Globus pallidus (tissue), 1 donor: ENCODE measurements at places on chromosomes 11 and 22.

- DNase-seq = no peak
These were observed 32.5 kb upstream of the FZD4 start for GRCh38 chr11:86987679-86988078.

GRCh38 chr11:1936781-1937615, 10.1 kb upstream of the MRPL23 start:
- DNase-seq = no peak

- DNase-seq = no peak
These were observed 5.8 kb downstream of the RPS19BP1 start for GRCh38 chr22:39526736-39527171.

DNA sequence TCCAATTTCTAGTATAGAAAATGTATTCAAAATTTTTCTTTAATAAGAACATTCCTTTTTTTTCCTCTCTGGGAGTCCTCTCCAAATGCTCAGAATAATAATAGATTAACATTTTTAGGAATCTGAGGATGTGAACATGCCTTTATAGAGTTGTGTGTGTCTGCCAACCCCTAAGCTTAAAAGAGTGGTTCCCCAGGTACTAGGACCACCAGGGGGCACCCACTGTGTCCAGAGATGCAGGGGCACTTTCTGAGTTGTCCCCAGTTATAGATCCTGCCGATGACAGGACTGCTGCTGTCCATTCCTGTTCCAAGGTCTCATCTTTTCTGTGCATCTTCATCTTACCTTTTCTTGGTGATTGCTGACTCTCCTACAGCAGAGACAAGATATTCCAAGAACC, 27.0 kb upstream of the MICAL2 start:
- no peak for DNase-seq

DNA sequence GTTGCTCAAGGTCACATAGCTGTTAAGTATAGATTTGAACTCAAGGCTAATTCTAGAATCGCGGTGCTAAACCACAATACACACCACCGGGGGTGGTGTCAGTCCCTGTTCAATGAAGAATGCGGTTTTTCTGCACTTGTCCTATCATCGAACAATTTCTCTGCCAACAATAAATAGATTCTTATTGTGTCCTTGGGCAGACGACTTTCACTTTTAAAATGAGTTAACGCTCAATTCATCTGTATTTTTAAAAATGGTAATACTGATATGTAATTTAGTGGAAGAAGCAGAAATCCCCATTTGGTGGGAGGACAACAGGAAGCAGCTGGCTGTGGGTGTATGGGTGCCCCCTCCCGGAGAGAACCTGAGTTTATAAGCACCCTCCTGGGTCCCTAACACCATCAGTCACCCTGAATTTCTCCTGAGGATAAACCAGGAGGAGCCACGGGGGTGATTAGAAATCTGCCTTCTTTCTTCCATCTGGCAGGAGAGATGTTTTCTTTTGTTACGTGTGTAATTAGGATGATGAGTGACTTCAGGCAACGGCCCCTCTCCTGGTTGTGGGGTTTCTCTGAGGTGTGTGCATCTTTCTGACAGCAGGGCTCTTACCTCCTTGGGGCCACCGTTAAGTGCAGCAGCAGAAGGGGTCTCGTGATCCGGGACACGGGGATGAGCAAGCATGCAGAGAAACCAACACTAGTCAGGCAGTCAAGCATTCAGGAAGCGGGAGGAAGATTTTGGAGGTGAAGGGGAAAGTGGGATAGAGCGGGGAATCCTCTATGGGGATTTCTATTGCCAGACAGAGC, 87.7 kb downstream of the GRAMD1B start:
- DNase-seq = no peak

DNA sequence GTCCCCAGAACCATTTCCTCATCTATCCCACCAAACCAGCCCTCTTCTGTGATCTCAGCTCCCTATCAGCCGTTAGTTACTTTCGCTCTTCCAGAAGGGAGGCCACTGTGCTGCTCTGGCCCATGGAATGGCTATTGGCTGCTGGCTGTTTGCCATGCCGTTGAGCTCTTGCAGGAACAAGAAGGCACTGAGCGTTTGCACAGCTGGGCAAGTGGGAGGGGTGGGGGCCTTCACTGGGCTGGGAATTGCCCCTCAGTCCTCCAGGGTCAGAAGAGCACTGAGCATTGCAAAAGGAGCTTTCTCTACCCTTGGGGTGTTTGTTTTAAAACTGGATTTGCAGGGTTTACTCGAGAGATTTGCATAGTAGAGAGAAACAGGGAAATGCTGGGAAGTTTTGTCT, 129.0 kb upstream of the PARVA start:
- DNase-seq = peak; percentile 79

DNA sequence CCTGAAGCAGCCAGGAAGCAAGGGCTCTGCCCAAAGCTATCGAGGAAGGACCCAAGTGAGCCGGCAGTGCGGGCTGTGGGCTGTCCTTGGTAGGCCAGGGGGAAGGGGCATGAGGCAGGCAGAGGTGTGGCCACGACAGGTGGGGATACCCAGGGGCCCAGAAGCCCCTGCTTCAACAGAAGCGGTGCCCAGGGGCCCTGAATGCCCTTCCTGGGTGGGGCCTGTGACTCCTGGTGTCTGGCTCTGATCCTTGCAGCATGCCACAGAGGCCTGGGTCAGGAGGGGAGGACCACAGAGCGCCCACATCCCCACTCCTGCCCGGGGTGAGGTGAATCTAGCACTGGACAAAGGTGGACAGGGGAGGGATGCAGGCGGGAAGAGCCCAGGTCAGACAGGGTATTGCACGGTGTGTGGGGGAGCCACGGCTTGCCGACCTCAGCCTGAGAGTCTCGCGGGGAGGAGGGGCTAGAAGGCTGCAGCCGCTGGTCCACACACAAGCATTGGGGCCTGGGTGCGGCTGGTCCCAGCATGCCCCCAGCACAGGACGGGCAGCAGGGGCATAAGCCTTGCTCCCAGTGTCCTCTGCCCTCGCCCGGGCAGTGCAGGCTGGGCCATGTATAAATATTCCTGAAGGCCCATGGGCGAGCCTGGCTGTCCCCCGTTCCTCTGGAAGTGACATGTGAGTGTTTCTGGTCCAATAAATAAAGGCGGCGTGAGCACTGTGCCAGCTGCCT, 19.0 kb downstream of the MAFF start:
- DNase-seq = no peak

GRCh38 chr11:34308913-34309585, 48.8 kb downstream of the ABTB2 start:
- DNase-seq = no peak

- no peak for DNase-seq
These were observed 1.8 kb upstream of the TPBGL start for GRCh38 chr11:75238595-75239440.

- DNase-seq = peak; percentile 76
These were observed at the start of gene TSPO for GRCh38 chr22:43151251-43152002. Gene TSPO, plus strand, starts transcription at chr22:43151559. Its CDS starts 7,680 bp downstream, at chr22:43159239.

- DNase-seq = no peak
These were observed 54.8 kb downstream of the LDLRAD3 start for GRCh38 chr11:35998634-35999033.

DNA sequence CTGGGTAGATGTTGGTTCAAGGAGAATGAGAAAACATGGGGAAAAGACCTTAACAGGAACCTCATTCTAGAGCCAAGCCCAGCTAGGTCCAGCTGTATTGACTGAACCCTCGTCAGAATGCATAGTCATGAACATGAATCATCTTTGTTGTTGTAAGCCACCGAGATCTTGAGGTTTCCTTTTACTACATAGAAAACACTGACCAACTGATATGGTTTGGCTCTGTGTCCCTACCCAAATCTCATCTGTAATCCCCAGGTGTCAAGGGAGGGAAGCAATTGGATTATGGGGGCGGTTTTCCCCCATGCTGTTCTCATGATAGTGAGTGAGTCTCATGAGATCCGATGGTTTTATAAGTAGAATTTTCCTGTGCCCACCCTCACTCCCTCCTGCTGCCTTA, 19.4 kb upstream of the PHOX2A start:
- no peak for DNase-seq

GRCh38 chr11:92495107-92495793, 270.6 kb downstream of the FAT3 start:
- DNase-seq = no peak

DNA sequence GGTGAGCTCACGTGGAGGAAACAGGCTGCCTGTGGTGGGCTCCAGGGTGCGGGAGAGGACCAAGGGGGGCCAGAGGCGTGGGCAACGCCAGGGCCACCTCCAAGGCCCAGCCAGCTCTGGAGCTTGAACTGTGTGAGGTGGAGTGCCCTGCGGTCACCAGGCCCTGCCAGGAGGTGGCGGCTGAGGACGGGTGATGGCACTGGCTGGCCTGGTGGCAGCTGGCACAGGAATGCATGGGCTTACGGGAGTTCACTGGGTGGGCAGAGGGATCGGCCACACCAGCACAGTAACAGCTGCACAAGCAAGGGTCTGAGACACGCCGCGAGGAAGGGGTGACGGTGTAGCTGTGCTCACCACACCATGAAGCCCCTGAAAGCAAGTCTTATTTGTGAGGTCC, 15.8 kb downstream of the TOLLIP start:
- no peak for DNase-seq

GRCh38 chr11:30504468-30504867, 81.7 kb downstream of the MPPED2 start:
- DNase-seq = no peak

DNA sequence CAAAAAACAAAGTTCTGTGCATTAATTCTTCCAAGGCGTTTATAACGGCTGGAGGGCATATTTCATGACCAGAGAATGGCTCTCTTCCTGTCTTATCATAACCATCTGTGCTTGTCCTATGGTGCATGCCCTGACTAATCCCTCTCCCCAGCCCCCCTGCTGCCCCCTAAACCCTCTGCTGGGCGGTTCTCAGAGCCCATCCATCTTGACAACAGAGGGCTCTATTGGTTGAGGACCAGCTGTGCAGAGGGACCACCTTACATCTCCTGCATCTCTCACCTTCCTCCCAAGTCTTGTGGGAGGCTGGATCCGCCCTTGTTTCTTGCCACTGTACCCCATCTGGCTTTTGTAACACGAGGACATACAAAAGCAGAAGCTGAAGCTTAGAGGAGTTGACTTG, 282.1 kb downstream of the MIAT start:
- no peak for DNase-seq

GRCh38 chr11:24514219-24514594, 17.4 kb downstream of the LUZP2 start:
- DNase-seq = no peak

- peak; percentile 20 for DNase-seq
These were observed at the start of gene LARGE1 for GRCh38 chr22:33920197-33920540. Gene LARGE1, minus strand, starts transcription at chr22:33920476.

GRCh38 chr11:75100314-75100713, 3.6 kb upstream of the OR2AT4 start:
- no peak for DNase-seq

GRCh38 chr11:93498641-93499040, 44.5 kb downstream of the SMCO4 start:
- DNase-seq = no peak

- DNase-seq = no peak
These were observed 149.8 kb downstream of the CCDC34 start for GRCh38 chr11:27213232-27213660.

GRCh38 chr11:134862587-134863195, 450.6 kb upstream of the B3GAT1 start:
- DNase-seq = no peak

DNA sequence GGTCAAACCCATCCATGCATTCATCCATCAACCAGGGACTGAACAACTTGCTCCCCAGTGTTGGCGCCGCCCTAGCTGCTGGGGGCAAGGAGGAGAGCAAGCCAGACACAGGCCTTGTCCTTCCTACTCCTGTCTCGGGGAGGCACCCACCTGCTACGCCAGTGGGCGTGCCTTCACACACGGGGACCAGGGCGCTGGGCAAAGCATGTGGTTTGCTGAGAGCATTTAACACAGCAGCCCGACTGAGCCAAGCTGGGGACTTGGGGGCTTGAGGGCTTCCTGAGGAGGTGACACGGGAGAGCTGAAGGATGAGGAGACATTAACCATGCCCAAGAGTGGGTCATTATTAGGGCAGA, 30.6 kb downstream of the CACNA1I start:
- no peak for DNase-seq

DNA sequence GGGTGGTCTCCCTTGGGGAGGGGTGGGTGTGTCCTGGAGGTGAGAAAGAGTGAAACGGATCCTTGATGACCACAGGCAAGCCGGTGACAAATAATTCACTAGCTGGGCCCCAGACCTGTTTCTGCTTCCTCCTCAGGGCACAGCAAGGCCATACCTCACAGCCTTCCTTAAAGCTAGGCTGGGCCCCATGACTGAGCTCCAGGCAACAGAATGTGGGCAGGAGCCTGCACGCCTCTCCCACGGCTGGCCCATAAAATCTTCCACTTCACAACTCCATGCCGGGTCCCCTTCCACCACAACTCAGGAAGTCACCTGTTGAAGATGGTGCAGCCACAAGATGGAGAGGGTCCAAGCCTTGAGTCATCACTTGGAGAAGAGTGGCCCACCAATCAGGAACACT, 23.9 kb downstream of the SLC22A12 start:
- DNase-seq = no peak

GRCh38 chr11:130389335-130389935, 39.0 kb downstream of the ADAMTS8 start:
- DNase-seq = no peak

DNA sequence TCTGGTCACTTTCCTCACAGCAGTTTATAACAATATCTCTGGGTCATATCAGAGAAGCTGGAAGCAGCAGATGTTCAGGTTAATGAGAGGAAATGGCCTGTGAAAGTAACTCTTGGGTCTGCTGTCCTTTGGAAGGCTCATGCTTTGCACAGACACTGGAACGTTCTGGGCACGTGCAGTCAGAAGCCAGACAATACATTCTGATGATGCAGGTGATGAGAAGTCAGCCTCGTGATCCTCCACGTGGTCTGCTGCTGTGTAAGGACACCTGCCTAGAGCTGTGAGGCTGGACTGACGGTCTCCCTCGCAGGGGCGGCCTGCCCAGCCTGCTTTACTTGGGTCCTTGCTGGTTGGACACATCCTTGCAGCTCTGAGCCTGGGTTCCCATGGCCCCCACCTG, 18.8 kb upstream of the ADORA2A start:
- DNase-seq = no peak

GRCh38 chr22:37065180-37065579, 13.6 kb downstream of the KCTD17 start:
- DNase-seq = no peak

DNA sequence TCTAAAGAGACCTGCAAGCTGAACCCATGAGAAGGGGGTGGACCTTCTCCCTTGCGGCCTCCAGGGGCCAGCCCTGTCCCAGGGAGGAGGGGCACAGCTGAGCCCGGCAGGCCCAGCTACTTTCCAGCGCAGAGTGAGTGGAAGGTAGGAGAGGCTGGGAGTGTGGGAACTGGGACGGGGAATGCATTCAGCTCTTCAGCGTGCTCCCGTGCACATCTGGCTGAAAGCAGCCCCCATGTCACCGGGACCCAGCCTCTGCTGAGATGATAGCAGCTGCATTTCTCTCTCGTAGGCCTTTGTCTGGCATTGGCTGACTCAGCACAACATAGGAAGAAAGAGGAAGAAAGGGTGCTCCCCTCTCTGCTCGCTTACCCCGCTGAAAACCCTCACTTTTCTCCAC, 951.5 kb downstream of the TBC1D22A start:
- DNase-seq = no peak

- no peak for DNase-seq
These were observed 11.8 kb downstream of the CELSR1 start for GRCh38 chr22:46525389-46526243.

GRCh38 chr11:70891844-70892380, 360.5 kb downstream of the SHANK2 start:
- DNase-seq = no peak

- peak; percentile 64 for DNase-seq
These were observed 67.5 kb downstream of the GAB2 start for GRCh38 chr11:78350091-78350645.

GRCh38 chr22:17931400-17931825, 92.9 kb downstream of the MICAL3 start:
- no peak for DNase-seq

- no peak for DNase-seq
These were observed 22.5 kb downstream of the GSTT2B start for GRCh38 chr22:23938328-23939016.
